ENCODE measurements at places on chromosomes 4 and X.

- DNase-seq = no peak
Measured at GRCh38 chrX:143461606-143462005, 55.7 kb downstream of the SPANXN3 start.

DNA sequence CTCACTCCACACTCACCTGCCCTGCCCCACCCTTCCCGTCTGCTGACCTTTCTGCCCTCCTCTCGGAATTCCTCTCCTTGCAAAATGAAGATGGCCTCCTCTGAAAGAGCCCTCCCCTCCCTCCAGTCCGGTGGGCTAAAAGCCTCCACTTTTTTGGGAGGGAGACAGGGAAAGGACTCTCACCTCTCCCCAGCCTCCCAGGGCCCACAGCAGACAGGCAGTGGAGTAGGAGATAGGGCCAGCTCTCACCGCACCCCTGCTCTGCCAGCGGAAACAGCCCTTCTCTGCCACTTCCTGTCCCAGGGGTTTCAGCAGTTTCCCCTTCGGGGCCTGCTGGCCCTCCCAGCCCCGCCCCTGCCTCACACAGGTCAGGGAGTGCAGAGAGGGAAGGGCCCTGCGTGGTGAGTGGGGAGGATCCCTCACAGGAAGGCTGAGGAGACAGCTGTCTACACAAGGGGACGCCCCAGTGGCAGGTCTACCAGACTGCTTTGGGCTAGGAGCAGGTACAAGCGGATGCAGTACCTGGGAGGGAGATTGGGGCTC, 18.2 kb downstream of the ELF4 start:
- peak; percentile 71 for DNase-seq

DNA sequence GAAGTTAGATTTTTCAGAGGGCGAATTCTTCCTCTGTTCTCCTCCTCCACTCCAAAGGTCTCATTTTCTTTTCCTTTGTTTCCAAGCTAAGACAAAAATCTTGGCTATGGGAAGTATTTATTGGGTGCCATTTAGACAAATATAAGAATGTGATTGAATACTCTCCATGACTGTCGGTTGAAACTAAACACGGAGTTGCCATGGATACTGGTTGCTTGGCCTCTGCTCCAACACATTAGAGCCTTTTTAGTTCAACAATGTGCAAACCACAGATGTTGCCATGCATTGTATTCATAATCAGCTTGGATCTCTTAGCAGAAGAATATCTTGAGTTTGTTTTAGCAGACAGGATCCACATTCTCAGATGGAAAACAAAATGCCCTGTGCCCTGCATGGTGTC, 366.5 kb upstream of the LCORL start:
- no peak for DNase-seq

GRCh38 chrX:100868273-100868672, 5.9 kb downstream of the NOX1 start:
- no peak for DNase-seq

- DNase-seq = no peak
Measured at GRCh38 chr4:159137176-159137575, 34.3 kb downstream of the RAPGEF2 start.

GRCh38 chrX:72269671-72270251, 7.3 kb downstream of the RPS4X start:
- no peak for DNase-seq

- DNase-seq = peak; percentile 2
Measured at GRCh38 chr4:160143574-160143973, 1040.7 kb downstream of the RAPGEF2 start.

- DNase-seq = peak; percentile 35
Measured at GRCh38 chrX:118216087-118216486, 99.5 kb upstream of the KLHL13 start.

- DNase-seq = no peak
Measured at GRCh38 chrX:44815681-44816080, 28.1 kb upstream of the DUSP21 start.

DNA sequence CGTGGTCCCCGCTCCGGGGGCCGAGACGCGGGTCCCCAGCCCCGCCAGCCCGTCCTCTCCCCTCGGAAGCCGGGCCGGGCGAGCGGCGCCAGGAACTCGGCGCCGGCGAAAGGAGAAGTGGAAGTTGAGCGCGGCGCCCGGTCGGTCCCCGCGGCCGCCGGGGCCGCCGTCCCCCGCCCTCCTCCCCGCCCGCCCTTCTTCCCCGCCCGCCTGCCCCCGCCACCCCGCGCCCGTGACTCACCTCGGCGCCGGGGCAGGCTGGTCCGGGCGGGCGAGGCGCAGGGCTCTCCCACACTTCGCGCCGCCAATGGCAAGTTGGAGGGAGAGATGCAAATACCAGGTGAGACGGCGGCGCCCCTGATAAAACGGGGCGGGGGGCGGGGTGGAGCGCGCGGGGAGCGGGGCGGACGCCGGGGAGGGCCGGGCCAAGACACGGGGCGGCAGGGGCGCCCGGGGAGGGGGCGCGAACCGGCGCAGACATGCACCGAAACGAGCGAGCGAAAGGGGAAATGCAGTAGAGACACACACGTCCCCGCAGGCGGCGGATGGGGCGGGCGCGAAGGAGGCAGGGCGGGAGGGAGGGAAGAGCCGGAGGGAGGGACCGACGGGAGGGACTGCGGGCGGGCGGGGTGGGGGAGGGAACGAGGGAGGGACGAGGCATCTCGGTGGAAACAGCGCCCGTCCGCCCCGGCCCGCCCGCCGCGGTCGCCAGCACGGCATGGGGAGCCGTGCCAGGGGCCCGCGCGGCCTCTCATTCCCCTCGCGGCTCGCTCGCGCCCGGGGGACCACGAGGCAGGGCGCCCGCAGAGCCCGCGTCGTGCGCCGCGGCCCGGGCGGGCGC, at the start of gene ELF4:
Gene ELF4, minus strand, starts transcription at position 119 of the 841 bp plus-strand sequence. CDS start 29,167 bp downstream, outside the sequence.
- peak; percentile 55 for DNase-seq

DNA sequence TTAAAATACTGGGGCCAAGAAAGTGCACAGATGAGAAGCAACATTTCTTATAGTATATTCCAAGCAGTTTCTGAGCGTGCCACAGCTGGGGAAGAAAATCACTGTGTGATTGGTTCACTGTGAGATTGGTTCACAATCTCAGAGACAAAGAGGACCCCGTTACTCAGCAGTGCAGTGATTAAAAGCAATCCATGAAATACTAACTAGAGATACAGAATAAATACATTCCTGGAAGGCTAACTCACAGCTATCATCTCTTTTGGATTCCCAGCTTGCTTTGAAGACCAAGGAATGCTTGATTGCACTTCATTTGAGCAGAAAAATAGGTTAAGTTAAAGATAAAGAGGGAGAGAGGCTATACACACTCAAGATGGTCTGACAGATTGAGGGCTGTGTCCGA, 132.1 kb upstream of the RAPGEF2 start:
- no peak for DNase-seq

DNA sequence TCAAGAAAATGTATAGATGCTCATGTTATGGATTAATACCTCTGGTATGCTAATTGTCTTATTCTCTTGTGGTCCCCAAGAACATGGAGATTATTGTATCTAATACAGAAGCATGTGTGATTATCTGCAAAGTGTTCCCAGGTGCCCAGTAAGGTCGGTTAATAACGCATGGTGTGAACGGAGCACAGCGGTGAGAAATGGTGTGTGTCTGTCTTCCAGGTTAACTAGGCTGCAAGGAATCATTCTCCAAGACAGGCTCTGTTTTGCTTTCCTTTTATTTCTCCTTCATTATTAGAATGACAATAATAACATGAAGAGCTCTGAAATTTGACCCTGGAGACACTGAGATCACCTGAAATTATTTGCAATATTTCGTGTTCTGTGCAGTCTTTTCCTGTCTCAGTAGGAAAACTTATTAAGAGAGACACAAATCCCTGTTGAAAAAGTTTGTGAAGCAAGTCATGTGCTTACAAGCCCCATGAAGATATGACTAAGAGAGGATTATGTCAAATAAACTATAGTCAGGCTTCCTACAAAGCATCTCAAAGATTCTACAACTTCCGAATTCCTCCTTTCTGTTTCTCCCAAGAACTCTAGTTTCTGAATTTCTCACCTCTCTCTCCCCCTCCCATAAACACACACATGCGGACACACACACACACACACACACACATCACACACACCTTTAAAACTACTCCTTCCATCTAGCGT, 230.9 kb downstream of the HS3ST1 start:
- no peak for DNase-seq

DNA sequence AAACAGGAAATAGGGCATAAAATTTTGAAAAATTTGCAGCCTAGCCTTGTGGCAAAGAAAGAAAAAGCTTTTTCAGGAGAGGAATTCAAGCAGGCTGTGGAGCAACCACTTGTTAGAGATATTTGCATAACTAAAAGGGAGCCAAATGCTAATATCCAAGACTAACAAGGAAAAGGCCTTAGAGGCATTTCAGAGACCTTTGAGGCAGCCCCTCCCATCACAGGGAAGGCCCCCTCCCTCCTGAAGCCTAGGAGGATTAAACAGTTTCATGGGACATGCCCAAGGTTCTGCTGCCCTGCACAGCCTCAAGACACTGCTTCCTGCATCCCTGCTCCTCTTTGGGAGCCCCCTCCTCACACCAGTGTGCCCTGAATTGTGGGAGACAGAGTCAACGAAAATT, 275.4 kb upstream of the SFRP2 start:
- DNase-seq = no peak

GRCh38 chrX:44651358-44651757, 108.7 kb upstream of the FUNDC1 start:
- DNase-seq = no peak
